Activated CD8-positive, alpha-beta T cell treated with anti-CD3 and anti-CD28 coated beads, Interleukin-2, amount 10 ng/mL, durations not matched to agents 7 days and 5 days (primary cell): ENCODE measurements at places on chromosomes 3 and 15. TPM values are rescaled to one million over a fixed set of nuclear protein-coding genes. Genes with fewer than 3 reads are reported as not detected.

GRCh38 chr15:33200903-33201302 lies 6.4 kb upstream of the FMN1 start:
- DNase-seq: no peak

- no peak for DNase-seq
Observed at GRCh38 chr3:23991683-23992628, 46.9 kb downstream of the NR1D2 start.

The SLTM gene
- total RNA-seq: 120 TPM

The ZBTB47 gene
- total RNA-seq: 0.34 TPM

GRCh38 chr15:49154799-49155109 lies 645 bp downstream of the COPS2 start:
- no peak for DNase-seq

The EEFSEC gene
- 21.7 TPM for total RNA-seq

DNA sequence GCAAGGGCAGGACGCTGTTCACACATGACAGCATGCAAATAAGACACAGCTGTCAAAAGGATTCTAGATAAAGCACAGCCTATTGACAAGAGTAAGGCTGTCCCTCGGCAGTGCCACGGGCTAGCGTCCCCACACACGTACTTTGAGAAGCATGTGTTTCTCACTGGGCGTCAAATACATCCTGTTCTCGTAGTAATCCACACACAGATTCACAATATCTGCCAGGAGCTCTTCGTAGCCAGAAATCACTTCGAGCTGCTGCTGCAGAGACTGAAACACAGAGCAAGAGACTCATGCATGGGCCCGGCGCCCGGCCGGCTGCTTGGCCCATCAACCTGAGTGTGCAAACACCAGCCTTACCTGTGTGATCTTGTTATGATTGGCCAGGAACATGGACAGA lies 41.1 kb downstream of the CYFIP1 start:
- DNase-seq: no peak

- DNase-seq: no peak
Observed at GRCh38 chr3:4401441-4401840, 65.6 kb downstream of the SUMF1 start.

- DNase-seq: no peak
Observed at GRCh38 chr3:89954137-89954536, 846.7 kb downstream of the EPHA3 start.

GRCh38 chr15:70509282-70509662 lies 254.1 kb downstream of the UACA start:
- no peak for DNase-seq

The DAZL gene
- total RNA-seq: not detected

DNA sequence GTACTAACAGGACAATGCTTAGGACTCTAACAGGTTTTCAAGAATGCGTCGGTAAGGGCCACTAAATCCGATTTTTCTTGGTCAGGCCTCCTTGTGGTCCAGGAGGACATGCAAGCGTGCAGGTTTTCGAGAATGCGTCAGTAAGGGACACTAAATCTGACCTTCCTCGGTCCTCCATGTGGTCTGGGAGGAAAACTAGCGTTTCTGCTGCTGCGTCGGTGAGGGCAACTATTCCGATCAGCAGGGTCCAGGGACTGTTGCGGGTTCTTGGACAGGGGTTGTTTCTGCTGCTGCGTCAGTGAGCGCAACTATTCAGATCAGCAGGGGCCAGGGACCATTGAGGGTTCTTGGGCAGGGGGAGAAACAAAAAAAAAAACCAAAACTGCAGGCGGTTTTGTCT lies 7.8 kb upstream of the UBP1 start:
- DNase-seq: no peak

DNA sequence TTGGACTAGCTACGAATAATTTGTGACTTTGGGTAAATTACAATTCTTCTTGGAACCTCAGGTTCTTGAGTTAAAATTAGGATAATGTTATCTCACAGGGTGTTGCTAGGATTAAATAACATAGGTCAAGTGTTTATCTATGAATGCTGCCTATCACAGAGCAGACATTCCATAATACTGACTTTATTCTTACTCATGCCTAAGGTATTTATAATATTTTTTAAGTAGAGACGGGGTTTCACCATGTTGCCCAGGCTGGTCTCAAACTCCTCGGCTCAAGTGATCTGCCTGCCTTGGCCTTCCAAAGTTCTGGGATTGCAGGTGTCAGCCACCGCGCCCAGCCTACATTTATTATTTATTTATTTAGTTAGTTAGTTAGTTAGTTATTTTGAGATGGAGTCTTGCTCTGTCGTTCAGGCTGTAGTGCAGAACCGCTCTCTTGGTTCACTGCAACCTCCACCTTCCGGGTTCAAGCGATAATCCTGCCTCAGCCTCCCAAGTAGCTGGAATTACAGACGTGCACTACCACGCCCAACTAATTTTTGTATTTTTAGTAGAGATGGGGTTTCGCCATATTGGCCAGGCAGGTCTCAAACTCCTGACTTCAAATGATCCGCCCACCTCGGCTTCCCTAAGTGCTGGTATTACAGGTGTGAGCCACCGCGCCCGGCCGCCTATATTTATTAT lies 741 bp upstream of the ZNF106 start:
- no peak for DNase-seq

- DNase-seq: no peak
Observed at GRCh38 chr3:78860567-78860966, 907.2 kb downstream of the ROBO1 start.

GRCh38 chr15:70582143-70582945 lies 181.0 kb downstream of the UACA start:
- no peak for DNase-seq

DNA sequence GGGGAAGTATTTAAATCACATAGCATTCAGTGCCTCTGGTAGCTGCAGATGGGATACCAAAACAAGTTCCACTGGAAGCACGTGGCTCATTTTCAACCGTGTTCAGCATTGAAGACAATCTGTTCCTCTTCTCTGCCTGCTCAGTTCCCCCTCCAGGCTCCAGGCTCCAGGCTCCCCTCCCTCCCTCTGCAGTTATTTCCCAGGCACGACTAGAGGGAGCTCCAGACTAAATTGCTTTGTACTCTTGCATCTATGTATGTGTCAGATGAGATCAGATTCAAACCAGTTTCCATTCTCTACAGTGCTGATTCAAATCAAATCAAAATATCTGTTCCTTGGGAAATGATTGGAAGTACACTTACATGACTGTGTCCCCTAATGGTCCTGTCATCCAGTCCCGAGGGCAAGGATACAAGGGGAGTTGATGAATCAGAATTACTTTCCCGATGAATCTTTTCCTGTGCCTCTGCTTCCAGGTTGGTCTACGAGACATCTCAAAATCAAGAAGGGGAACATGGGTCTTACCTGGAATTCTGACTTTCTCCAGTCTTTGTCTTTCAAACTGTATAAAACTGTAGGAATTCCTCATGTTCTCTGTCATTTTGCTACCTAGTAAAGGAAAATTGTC lies 600.5 kb downstream of the EDEM1 start:
- no peak for DNase-seq

DNA sequence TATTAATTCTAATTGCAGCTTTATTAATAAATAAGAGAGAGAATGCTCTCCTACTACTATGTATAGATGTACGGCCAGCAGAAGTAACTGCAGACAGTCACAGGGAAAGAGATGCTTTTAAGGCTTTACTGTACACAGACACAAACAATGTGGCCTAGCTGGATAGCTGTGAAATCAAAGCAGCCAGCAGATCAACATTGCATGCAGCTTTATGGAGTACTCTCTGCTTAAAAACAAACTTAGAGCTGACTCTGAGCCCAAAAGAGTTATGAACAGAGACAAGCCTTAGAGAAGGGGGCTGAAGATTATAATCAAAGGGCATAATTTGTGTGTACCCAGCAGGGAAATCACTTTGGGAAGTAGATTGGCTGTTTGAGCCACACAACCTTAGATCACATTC lies 47.2 kb downstream of the CADM2 start:
- no peak for DNase-seq

The MYH15 gene
- 0.13 TPM for total RNA-seq

DNA sequence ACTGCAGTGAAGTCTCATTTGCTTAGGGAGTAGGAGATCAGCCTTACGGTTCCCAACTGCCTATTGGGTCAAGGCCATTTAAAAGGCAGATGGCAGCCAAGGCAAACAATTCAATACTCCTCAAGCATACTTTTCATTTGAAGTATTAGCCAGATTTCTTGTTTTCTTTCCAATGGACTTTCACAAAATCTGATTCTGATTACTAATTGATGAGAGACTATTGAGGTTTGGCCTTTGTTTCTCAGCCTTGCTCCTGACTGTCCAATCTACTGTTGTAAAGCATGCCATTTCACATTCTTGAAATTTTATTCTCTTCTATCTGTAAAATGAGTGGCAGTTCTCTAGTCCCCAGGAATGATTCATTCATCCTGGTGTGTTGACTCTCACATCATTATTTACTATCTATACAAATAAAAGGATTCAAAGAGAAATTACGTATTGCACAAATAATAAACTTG lies 166.2 kb upstream of the TGFBR2 start:
- DNase-seq: no peak

The DUOXA2 gene
- not detected for total RNA-seq

The UBP1 gene
- total RNA-seq: 61.9 TPM
